Stimulated activated CD4-positive, alpha-beta T cell treated with anti-CD3 and anti-CD28 coated beads, TNF-alpha, amount 100 ng/mL, for 24 hours (primary cell): ENCODE measurements at places on chromosomes 7 and 10.

DNA sequence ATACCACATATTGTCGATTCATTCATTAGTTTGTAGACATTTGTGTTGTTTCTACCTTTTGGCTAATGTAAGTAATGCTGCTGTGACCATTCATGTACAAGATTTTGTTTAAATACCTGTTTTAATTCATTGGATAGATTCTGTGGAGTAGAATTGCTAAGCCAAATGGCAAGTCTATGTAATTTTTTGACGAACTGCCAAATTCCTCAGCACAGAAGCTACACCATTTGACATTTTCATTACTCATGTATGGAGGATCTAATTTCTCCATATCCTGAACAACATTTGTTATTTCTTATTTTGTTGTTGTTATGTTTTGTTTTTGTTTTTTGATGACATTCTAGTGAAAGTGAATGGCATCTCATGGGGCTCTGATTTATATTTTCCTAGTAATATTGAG lies 1351.3 kb upstream of the SORCS1 start:
- DNase-seq = no peak

DNA sequence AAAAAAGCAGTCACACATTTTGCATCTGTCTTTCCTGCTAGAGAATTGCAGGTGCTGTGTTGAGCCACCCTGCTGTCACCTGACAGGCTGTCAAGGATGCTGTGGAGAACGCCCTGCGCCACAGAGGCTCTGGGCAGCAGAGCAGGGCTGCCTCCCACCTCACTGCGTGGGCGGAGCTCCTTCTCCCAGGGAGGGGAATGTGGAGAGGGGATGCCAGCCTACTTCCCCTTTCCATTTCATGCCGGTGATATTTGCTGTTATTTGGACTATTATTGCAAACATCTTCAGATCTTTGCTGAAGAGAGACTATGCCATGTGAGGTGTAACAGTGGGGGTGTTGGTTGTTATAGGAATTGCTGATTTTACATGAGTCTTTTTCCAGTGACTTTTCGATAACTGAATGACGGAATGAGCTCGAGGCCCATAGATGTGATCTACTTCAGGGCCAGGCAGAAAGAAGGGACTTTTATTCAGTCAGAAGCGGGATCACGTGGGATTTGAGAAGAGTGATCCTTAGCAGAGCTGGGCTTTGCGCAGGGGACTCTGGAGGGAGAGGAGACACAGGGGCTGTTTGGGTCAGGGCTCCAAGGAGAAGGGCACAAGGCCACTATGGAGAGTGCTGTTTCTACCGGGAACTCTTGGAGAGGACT lies 13.6 kb upstream of the PRKAG2 start:
- DNase-seq = no peak

- no peak for DNase-seq
These were observed 13.3 kb upstream of the TSGA13 start for GRCh38 chr7:130699686-130700085.

DNA sequence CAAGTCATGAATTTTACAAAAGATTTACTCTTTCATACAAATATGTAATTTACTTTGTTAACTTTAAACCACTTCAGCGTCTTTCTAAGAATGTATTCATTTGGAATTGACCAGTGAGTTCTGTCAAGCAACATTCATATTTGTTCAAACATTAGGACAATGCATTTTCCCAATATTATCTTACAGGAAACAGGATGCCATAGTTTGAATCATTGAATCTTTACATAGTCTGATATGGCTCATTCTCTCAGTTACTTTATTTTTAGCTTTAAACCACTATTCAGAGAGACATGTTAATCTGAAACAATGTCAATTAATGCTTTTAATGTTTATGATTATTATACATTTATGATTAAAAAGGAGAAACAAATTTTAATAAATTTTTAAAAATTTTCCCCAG lies 21.1 kb upstream of the MEOX2 start:
- DNase-seq = no peak
